Tibial artery (tissue), 4 donors: ENCODE measurements at places on chromosomes 3 and 15.

- no peaks in the 10 kb centered on the region for H3K4me1 ChIP-seq
- no peak for DNase-seq
- H3K36me3 ChIP-seq: peaks cover 42% of the 10 kb centered on the region
- H3K27ac ChIP-seq: no peak overlapping the region
- no peak overlapping the region for H3K4me3 ChIP-seq
These were observed 14.0 kb upstream of the LMAN1L start for GRCh38 chr15:74798388-74799254.

- DNase-seq: no peak
- no peak overlapping the region for H3K27ac ChIP-seq
- H3K27me3 ChIP-seq: no peaks in the 10 kb centered on the region
- no peaks in the 10 kb centered on the region for H3K36me3 ChIP-seq
- no peaks in the 10 kb centered on the region for H3K4me1 ChIP-seq
These were observed 267.0 kb downstream of the ZIC4 start for GRCh38 chr3:147139341-147139740.

DNA sequence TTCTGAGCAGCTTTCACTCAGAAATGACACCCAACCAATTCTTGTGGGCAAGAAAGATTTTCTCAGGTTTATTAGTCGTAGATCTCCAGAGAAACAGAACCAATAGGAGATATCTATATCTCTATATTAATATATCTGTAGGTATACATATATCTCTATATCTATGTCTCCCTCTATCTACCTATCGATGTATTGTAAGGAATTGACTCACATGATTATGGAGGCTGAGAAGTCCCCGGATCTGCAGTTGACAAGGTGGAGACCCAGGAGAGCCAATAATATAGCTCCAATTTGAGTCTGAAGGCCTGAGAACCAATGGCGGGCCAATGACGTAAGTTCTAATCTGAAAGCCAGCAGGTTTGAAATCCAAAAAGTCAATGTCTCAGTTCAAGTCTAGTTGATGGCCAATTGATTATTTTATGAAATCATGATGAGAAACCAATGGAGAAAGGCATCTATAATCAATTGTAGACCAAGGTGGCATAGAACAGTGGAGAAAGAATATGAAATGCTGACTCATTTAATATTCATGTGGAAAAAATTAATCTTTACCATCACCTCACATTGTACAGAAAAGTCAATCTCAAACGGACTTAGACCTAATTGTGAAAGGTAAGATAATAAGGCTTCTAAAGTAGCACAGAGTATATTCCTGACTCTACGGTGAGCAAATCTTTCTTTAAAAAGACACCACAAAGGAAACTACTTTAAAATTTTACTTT lies 65.6 kb upstream of the CHRNA7 start:
- no peak for DNase-seq
- no peak overlapping the region for H3K4me3 ChIP-seq
- H3K27ac ChIP-seq: no peak overlapping the region
- H3K4me1 ChIP-seq: no peaks in the 10 kb centered on the region
- H3K27me3 ChIP-seq: no peaks in the 10 kb centered on the region
- no peaks in the 10 kb centered on the region for H3K36me3 ChIP-seq

DNA sequence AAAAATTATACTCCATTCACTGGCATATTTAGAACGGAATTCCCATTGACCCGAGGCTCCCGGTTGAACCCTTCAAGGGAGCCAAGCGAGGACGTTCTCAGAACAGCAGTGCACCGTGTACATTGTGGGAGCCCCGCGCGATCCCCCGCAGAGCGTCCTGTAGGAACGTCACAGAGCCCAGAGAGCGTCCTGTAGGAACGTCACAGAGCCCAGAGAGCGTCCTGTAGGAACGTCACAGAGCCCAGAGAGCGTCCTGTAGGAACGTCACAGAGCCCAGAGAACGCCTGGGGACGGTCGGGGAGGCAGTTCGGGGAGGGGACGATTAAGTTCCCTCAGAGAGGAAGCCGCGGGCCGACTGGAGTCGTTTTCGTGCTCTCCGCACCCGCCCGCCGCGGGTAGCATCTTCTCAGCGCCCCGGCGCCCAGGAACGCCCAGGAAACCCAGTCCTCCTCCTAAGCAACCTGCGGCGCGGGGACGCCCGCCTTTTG lies 506 bp upstream of the ATP1B3 start:
- H3K36me3 ChIP-seq: no peaks in the 10 kb centered on the region
- H3K27me3 ChIP-seq: no peaks in the 10 kb centered on the region
- peak overlapping the region; percentile 71 for H3K4me3 ChIP-seq
- H3K27ac ChIP-seq: peak overlapping the region; percentile 99
- peaks cover 30% of the 10 kb centered on the region for H3K4me1 ChIP-seq

DNA sequence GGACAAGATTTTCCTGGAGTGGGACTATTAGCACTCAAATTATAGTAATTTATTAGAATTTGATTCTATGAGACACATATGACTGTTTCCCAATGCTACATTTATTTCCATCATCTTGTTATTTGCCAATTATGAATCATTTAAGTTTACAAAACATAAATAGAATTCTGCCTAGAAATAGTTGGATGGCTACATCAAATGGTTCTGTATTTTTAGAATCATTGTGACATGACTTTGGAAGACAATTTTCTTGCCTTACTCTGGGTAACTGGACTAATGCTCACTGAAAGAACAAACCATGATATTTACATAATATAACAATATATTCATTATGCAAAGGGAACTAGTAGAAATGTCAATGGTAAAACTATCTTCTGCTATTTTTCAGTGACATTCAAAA lies 173.5 kb downstream of the ZIC1 start:
- no peak overlapping the region for H3K4me3 ChIP-seq
- H3K36me3 ChIP-seq: no peaks in the 10 kb centered on the region
- H3K4me1 ChIP-seq: no peaks in the 10 kb centered on the region
- no peak for DNase-seq

DNA sequence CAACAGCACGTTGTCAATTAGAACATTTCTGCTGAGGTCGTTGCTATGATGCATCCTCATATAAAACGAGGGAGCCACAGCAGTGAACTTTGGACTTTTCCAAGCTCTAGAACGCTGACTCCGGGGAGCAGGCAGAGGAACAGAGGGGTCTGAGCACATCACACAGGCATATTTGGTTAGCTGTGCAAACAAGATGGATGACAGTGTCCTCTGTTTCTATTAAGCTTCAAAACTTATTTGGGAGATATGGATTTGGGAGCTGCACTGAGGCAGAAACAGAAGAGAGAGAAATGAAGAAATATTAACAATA lies 278.0 kb upstream of the TBL1XR1 start:
- no peak overlapping the region for H3K27ac ChIP-seq
- H3K36me3 ChIP-seq: no peaks in the 10 kb centered on the region
- no peak for DNase-seq
- no peak overlapping the region for H3K4me3 ChIP-seq
- peaks cover 8% of the 10 kb centered on the region for H3K4me1 ChIP-seq

GRCh38 chr3:58384381-58385090 lies 49.1 kb downstream of the PDHB start:
- no peaks in the 10 kb centered on the region for H3K4me1 ChIP-seq
- H3K27ac ChIP-seq: no peak overlapping the region

GRCh38 chr3:197795200-197795599 lies 4.1 kb downstream of the LRCH3 start:
- H3K4me1 ChIP-seq: peaks cover 72% of the 10 kb centered on the region
- no peaks in the 10 kb centered on the region for H3K36me3 ChIP-seq
- peak overlapping the region; percentile 92 for H3K27ac ChIP-seq
- H3K27me3 ChIP-seq: no peaks in the 10 kb centered on the region

- H3K36me3 ChIP-seq: no peaks in the 10 kb centered on the region
- no peak for DNase-seq
- H3K27me3 ChIP-seq: no peaks in the 10 kb centered on the region
- no peak overlapping the region for H3K27ac ChIP-seq
- no peaks in the 10 kb centered on the region for H3K4me1 ChIP-seq
These were observed 187.5 kb downstream of the NAALADL2 start for GRCh38 chr3:175046601-175047000.

DNA sequence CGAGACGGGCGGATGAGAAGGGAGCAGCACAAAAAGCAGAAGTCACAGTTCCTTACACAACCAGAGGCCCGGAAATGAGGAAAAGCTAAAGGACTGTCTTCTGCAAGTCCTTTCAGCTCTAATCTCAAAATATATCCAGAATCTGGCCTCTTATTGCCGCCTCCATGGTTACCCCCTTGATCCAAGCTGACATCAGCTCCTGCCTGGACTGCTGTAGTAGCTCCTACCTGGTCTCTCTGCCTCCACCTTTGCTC lies 324.0 kb upstream of the ROPN1 start:
- no peak for DNase-seq
- H3K4me3 ChIP-seq: no peak overlapping the region
- peaks cover 6% of the 10 kb centered on the region for H3K4me1 ChIP-seq
- H3K36me3 ChIP-seq: no peaks in the 10 kb centered on the region

DNA sequence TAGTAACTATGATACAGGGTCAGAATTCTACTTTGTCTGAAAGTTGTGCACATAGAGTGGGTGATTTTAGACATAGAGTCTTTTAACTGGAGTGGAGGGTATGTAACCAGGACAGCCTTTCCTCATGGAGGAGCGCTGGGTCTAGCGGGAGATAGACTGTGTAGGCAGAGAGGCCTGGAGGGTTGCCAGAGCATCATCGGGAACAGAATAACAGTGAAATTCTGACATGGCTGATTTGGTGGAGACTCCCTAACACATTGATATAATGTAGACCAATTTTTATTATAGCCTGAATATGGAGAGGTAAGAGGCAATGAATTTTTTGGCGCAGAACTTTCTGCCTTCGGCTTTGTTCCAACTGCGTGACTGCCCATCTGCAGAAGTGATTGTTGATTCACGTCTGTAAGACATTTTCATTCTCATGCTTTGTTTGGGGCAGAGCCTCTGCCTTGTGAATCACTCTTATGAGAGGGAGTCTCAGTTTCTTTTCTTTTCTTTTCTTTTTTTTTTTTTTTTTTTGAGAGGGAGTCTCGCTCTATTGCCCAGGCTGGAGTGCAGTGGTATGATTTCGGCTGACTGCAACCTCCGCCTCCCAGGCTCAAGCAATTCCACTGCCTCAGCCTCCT lies 16.0 kb downstream of the LPP start:
- no peaks in the 10 kb centered on the region for H3K36me3 ChIP-seq
- H3K27ac ChIP-seq: peak overlapping the region; percentile 96
- no peak overlapping the region for H3K4me3 ChIP-seq
- no peak for DNase-seq
- H3K27me3 ChIP-seq: no peaks in the 10 kb centered on the region
- peaks cover 100% of the 10 kb centered on the region for H3K4me1 ChIP-seq

- no peaks in the 10 kb centered on the region for H3K27me3 ChIP-seq
- no peak overlapping the region for H3K4me3 ChIP-seq
- H3K4me1 ChIP-seq: no peaks in the 10 kb centered on the region
- DNase-seq: no peak
- H3K27ac ChIP-seq: no peak overlapping the region
These were observed 90.4 kb upstream of the TSEN2 start for GRCh38 chr3:12393894-12394293.

DNA sequence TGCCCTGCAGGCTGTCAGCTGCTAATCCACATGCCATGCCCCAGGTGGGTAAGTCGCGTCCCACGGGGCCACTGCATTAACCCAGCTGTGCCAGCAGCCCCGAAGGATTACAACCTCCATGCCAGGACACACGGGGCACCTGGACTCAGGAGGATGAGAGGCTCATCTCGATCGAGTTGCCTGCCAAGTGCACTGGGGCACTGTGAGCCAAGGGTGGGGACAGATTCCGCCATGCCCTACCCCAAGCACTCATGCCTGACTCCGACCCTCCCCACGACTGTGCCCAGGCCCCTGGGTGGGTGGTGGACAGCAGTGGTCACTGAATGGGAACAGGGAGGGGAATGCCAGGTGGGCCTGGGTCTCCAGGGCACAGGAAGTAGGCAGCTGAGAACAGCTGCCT lies 20.7 kb upstream of the SNRPA1 start:
- DNase-seq: no peak
- H3K4me1 ChIP-seq: no peaks in the 10 kb centered on the region
- H3K4me3 ChIP-seq: no peak overlapping the region
- peaks cover 9% of the 10 kb centered on the region for H3K27me3 ChIP-seq
- no peaks in the 10 kb centered on the region for H3K36me3 ChIP-seq

GRCh38 chr15:45773149-45773548 lies 138.3 kb downstream of the SQOR start:
- peaks cover 2% of the 10 kb centered on the region for H3K27me3 ChIP-seq
- no peak overlapping the region for H3K27ac ChIP-seq
- no peaks in the 10 kb centered on the region for H3K36me3 ChIP-seq
- no peaks in the 10 kb centered on the region for H3K4me1 ChIP-seq
- H3K4me3 ChIP-seq: no peak overlapping the region

DNA sequence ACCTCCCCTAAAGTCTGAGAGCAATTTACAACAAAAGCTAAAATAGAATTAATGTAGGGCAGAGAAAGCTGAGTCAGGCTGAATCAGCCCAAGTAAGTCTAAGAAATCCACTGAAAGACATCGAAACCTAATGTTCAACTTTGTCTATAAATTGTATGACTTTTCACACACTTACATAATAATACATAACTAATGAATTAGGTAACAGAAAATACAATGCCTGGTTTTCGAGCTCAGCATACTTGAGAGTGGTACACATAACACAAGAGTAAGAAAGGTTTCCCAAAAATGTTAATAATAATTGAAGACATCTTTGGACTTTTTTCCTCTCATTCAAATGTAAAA lies 55.3 kb upstream of the VGLL4 start:
- H3K27ac ChIP-seq: no peak overlapping the region
- H3K4me3 ChIP-seq: no peak overlapping the region
- no peak for DNase-seq

GRCh38 chr15:77528290-77528967 lies 104.3 kb downstream of the LINGO1 start:
- DNase-seq: no peak
- H3K4me3 ChIP-seq: no peak overlapping the region
- H3K4me1 ChIP-seq: no peaks in the 10 kb centered on the region

DNA sequence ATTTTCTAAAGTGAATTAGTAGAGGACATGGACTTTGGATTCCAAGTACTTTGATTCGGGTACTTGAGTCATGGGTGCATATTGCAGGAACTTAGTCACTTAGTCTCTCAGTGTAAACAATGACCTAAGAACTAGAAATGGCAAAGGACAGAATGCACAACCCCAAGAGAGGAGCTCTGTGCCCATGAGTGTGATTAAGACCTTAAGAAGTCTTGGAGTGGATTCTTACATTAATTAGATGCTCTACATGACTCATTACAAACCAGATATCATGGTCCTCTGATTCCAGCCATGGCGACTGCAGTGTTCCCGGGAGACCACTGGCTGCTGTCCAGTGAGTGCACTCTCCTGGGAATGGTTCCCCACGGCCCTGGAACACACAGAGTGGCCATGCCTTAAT lies 251.5 kb downstream of the GABRG3 start:
- no peak for DNase-seq
- H3K4me3 ChIP-seq: no peak overlapping the region
- no peaks in the 10 kb centered on the region for H3K27me3 ChIP-seq
- no peak overlapping the region for H3K27ac ChIP-seq
- H3K36me3 ChIP-seq: no peaks in the 10 kb centered on the region

- no peaks in the 10 kb centered on the region for H3K4me1 ChIP-seq
- H3K36me3 ChIP-seq: no peaks in the 10 kb centered on the region
- no peak overlapping the region for H3K27ac ChIP-seq
- DNase-seq: no peak
These were observed 171.1 kb upstream of the ICE2 start for GRCh38 chr15:60649845-60650548.

- peak overlapping the region; percentile 36 for H3K27ac ChIP-seq
- no peaks in the 10 kb centered on the region for H3K36me3 ChIP-seq
- DNase-seq: no peak
- no peak overlapping the region for H3K4me3 ChIP-seq
These were observed 17.0 kb downstream of the IREB2 start for GRCh38 chr15:78454992-78455391.

- no peaks in the 10 kb centered on the region for H3K4me1 ChIP-seq
- DNase-seq: peak; percentile 93
- peak overlapping the region; percentile 92 for H3K27ac ChIP-seq
- no peaks in the 10 kb centered on the region for H3K27me3 ChIP-seq
- H3K4me3 ChIP-seq: peak overlapping the region; percentile 71
- H3K36me3 ChIP-seq: no peaks in the 10 kb centered on the region
These were observed 1.6 kb upstream of the NTRK3 start for GRCh38 chr15:88258093-88258641.
